ENCODE measurements at places on chromosomes 12 and 14. TPM values are rescaled to one million over a fixed set of nuclear protein-coding genes. Genes with fewer than 3 reads are reported as not detected.

DNA sequence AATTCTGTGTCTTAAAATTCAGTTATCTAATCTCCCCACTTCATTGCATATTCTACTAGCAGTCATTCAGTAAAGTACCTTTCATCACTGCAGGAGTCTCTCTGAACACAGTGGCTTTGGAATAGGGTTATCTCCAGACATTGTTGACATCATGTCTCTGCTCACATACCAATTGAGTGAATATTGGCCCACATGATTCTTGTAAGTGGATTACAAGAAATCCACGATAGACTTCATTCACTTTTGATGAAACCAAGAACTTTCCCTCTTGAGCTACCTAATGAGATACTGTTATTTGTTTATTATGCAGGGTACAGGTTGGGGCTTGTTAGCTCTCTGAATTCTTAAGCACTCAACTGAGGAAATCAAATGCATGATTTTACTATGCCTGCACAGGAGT, 284.9 kb downstream of the RAD51B start:
- no peak for DNase-seq
- H3K27me3 ChIP-seq: no peaks in the 10 kb centered on the region
- H3K4me1 ChIP-seq: no peaks in the 10 kb centered on the region
- no peaks in the 10 kb centered on the region for H3K36me3 ChIP-seq
- no peak overlapping the region for H3K4me3 ChIP-seq
- H3K27ac ChIP-seq: no peak overlapping the region

NID2 gene
- total RNA-seq: not detected

SETD3 gene
- 52.6 TPM for total RNA-seq

GRCh38 chr12:78034025-78034424, 203.3 kb downstream of the NAV3 start:
- no peaks in the 10 kb centered on the region for H3K36me3 ChIP-seq
- DNase-seq: no peak
- peaks cover 8% of the 10 kb centered on the region for H3K4me1 ChIP-seq
- no peaks in the 10 kb centered on the region for H3K27me3 ChIP-seq
- no peak overlapping the region for H3K4me3 ChIP-seq

TXNRD1 gene
- total RNA-seq: 269 TPM

DNA sequence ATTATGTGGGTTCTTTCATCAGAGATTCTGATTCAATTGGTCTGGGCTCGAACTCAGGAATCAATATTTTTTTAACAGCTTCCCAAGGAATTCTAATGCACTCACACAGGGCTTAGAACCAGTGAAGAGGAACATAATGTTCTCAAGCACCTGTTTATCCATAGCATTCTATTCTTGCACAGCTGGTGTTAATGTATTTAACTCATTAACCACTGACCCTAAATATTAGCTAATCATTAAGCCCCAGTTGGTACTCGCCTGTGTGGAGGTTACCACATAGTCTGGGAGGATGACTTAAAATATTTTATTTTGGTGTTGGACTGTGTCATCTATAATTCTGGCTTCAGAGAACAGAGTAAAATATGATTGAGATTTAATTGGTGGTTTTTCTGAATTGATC, 45.3 kb downstream of the LRP6 start:
- no peaks in the 10 kb centered on the region for H3K27me3 ChIP-seq
- no peak overlapping the region for H3K27ac ChIP-seq
- no peak overlapping the region for H3K4me3 ChIP-seq

IKZF4 gene
- 7.3 TPM for total RNA-seq

GRCh38 chr14:105989566-105990302, 463.4 kb downstream of the TMEM121 start:
- DNase-seq: no peak
- no peaks in the 10 kb centered on the region for H3K36me3 ChIP-seq
- no peak overlapping the region for H3K27ac ChIP-seq
- no peak overlapping the region for H3K4me3 ChIP-seq
- H3K4me1 ChIP-seq: peaks cover 7% of the 10 kb centered on the region

IFI27L1 gene
- 17.2 TPM for total RNA-seq

TRIAP1 gene
- 34.4 TPM for total RNA-seq

GRCh38 chr12:10701131-10701681, 21.9 kb downstream of the YBX3 start:
- H3K27ac ChIP-seq: no peak overlapping the region
- no peaks in the 10 kb centered on the region for H3K27me3 ChIP-seq
- H3K4me3 ChIP-seq: no peak overlapping the region
- H3K4me1 ChIP-seq: no peaks in the 10 kb centered on the region
- peaks cover 70% of the 10 kb centered on the region for H3K36me3 ChIP-seq

- peaks cover 66% of the 10 kb centered on the region for H3K27me3 ChIP-seq
- no peak overlapping the region for H3K4me3 ChIP-seq
- no peak overlapping the region for H3K27ac ChIP-seq
Observed at GRCh38 chr14:72535485-72535884, 358.4 kb downstream of the DPF3 start.

DNA sequence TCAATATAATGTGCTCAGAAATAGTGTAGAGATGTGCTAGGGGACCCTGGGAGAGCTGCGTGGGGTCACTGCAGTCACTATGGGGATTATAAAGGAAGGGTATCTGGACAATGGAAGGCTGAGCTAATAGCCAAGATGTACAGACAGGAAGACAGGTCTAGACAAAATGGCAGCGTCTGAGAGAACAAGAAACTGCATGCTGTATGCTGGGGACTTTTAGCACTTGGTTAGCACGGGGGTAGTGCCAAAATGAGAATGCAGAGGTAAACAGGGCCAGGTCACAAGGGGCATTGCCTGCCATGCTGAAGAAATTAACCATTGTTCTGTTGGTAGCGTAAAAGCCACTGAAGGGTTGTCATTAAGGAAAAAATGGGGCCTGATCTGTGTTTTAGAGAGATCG, 308.2 kb downstream of the EMP1 start:
- no peak overlapping the region for H3K4me3 ChIP-seq
- DNase-seq: no peak
- H3K27ac ChIP-seq: no peak overlapping the region
- H3K36me3 ChIP-seq: no peaks in the 10 kb centered on the region
- H3K27me3 ChIP-seq: no peaks in the 10 kb centered on the region
- no peaks in the 10 kb centered on the region for H3K4me1 ChIP-seq

FBXO21 gene
- 57.5 TPM for total RNA-seq

DNA sequence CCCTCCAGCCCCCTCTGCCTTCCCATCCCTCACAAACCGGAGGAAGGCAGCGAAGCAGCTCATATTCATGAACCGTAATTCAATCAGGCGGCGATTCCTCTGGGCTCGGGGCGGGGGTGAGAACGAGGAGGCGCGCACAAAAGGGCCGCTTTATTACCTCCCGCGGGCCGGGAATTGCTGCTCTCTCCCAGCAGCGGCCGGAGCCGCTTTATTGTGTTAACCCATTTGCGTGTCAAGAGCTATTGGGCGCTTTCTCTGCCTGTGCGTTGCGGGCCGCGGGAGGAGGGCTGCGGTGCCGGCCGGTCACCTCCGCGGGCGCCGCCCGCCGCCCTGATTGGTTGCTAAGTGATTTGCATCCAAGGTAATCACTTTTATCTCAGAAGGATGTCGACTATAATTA, 4.8 kb downstream of the FAM222A start:
- peaks cover 8% of the 10 kb centered on the region for H3K4me1 ChIP-seq
- H3K27me3 ChIP-seq: peaks cover 21% of the 10 kb centered on the region
- no peak for DNase-seq

GRCh38 chr12:108575199-108575912, 13.0 kb downstream of the ISCU start:
- peaks cover 55% of the 10 kb centered on the region for H3K27me3 ChIP-seq
- H3K4me1 ChIP-seq: no peaks in the 10 kb centered on the region
- no peak overlapping the region for H3K4me3 ChIP-seq
- no peak overlapping the region for H3K27ac ChIP-seq
- no peak for DNase-seq
- H3K36me3 ChIP-seq: peaks cover 7% of the 10 kb centered on the region

SLC5A8 gene
- 0.12 TPM for total RNA-seq

PTGER2 gene
- total RNA-seq: 0.29 TPM

TGFB3 gene
- 2.5 TPM for total RNA-seq

DNA sequence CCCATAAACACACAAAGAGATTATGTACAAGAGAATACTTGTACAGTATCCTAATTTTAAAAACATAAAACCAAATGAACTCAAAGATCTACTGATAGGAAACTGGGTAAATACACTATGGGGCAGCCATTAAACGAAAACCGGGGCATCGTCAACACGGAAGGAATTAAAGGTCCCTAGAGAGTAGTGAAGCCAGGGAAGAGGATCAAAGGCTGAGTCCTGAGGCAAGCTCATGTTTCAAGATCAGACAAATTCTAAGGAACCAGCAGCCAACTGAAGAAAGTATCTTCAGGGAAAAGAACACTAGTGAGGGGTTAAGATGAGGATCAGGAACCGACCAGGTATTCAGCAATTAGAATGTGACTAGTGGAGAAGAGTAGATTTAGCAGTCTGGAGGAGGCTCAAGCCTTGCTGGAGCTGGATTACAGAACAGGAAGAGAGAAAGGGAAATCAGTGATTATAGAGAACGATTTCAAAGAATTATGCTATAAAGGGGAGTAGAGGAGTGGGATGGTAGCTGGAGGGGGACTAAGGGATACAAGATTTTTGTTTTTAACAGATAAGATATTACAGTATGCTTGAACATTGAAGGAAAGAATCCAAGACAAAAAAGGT, 23.7 kb downstream of the SEL1L start:
- DNase-seq: no peak
- H3K27ac ChIP-seq: no peak overlapping the region
- H3K36me3 ChIP-seq: peaks cover 26% of the 10 kb centered on the region
- no peak overlapping the region for H3K4me3 ChIP-seq
- H3K4me1 ChIP-seq: no peaks in the 10 kb centered on the region

KRT80 gene
- total RNA-seq: 45.5 TPM

OR6C6 gene
- total RNA-seq: not detected

PLEKHD1 gene
- 0.73 TPM for total RNA-seq

- no peak overlapping the region for H3K4me3 ChIP-seq
- H3K27me3 ChIP-seq: peaks cover 16% of the 10 kb centered on the region
- no peaks in the 10 kb centered on the region for H3K4me1 ChIP-seq
Observed at GRCh38 chr12:97223419-97223818, 239.2 kb upstream of the RMST start.

- no peak for DNase-seq
- H3K27me3 ChIP-seq: no peaks in the 10 kb centered on the region
- no peaks in the 10 kb centered on the region for H3K36me3 ChIP-seq
- no peak overlapping the region for H3K27ac ChIP-seq
- H3K4me3 ChIP-seq: no peak overlapping the region
Observed at GRCh38 chr12:47560415-47560814, 145.4 kb downstream of the RPAP3 start.

- peaks cover 18% of the 10 kb centered on the region for H3K4me1 ChIP-seq
- DNase-seq: no peak
- no peaks in the 10 kb centered on the region for H3K36me3 ChIP-seq
- no peak overlapping the region for H3K27ac ChIP-seq
- no peaks in the 10 kb centered on the region for H3K27me3 ChIP-seq
- H3K4me3 ChIP-seq: no peak overlapping the region
Observed at GRCh38 chr12:98228683-98229539, 286.5 kb upstream of the TMPO start.

- H3K36me3 ChIP-seq: no peaks in the 10 kb centered on the region
- H3K27me3 ChIP-seq: no peaks in the 10 kb centered on the region
- DNase-seq: no peak
- no peaks in the 10 kb centered on the region for H3K4me1 ChIP-seq
- H3K27ac ChIP-seq: no peak overlapping the region
Observed at GRCh38 chr14:37114002-37114401, 58.4 kb downstream of the SLC25A21 start.
